ENCODE measurements at places on chromosomes 11 and 22. TPM values are rescaled to one million over a fixed set of nuclear protein-coding genes. Genes with fewer than 3 reads are reported as not detected.

Gene AMBRA1
- total RNA-seq = 22.9 TPM

Gene PGR
- 8.6 TPM for total RNA-seq

Gene CDPF1
- total RNA-seq = 9.0 TPM

Gene OR52I2
- not detected for total RNA-seq

Gene TH
- 1.6 TPM for total RNA-seq

Gene OR51S1
- total RNA-seq = not detected

Gene YDJC
- 3.7 TPM for total RNA-seq

Gene OR52H1
- 2.2 TPM for total RNA-seq

Gene GRK3
- total RNA-seq = 15.8 TPM

Gene CARD18
- total RNA-seq = not detected

Gene SLC15A3
- total RNA-seq = 12.7 TPM

Gene STX3
- total RNA-seq = 11.9 TPM

GRCh38 chr11:1750481-1750839, at the start of gene IFITM10:
IFITM10 (minus strand) TSS chr11:1750595; CDS start chr11:1750442, 153 bp downstream.
- no peak for DNase-seq

DNA sequence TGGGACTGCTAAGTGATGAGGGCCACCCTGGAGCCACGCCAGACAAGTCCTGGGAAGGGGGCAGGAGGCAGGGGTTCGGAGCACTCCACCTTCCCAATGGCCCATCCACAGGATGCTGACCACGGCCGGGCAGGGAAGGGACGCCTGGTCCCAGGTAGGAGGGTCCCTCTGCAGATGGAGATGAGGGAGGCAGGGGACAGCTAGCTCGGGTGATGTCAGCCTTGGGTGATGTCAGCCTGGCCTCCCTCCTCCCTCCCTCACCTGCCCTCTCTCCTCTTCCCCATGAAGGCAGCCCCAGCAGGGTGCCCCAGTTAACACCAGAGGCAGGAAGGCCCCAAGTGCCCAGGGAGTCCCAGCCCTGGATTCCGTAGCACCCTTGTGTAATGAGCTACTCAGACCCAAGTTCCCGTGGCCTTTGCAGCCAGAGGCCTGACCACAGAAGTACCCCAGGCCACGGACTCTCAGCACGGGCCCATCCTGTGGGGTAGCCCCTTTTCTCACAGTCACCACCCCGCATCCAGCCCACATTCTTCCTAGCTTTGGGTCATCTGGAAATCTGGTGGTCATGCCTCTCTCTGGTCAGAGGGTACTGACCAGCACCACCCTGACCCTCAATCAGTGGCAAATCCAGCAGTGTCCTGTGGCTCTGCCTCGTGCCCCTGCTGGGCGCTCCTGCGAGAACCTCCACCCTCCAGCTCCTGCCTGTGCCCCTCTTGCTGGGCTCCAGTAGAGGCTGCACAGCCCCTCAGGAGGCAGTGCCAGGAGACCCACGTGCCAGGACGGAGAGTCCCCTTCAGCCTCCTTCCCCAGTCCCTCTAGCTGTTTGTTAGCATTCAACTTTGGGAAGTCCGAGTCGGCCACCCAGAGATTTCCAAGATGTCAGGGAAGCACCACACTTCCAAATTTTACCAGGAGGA, 47.4 kb downstream of the SHANK2 start:
- DNase-seq = no peak

DNA sequence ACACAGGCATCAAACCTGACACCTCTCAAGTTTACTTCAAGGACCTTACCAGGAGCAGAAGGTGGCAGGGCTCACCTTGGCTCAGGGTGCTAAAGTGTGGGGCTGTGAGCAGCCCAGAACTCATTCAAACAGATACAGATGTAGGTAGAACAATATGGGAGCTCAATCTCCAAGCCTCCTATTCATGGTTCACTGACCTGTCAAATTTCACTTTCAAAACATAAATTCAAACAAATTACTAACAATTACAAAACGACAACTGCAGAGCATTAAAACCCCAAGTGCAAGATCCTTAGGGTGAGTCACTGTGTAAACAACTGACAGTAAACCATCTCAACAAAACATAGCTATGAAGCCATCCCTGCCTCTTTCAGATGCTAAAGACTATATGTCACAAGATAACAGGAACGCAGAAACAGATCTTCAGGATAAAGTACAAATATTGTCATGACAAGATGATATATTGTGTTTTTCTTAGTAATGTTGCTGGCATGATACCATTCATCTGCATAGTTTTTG, 303.5 kb upstream of the ANO3 start:
- DNase-seq = no peak

DNA sequence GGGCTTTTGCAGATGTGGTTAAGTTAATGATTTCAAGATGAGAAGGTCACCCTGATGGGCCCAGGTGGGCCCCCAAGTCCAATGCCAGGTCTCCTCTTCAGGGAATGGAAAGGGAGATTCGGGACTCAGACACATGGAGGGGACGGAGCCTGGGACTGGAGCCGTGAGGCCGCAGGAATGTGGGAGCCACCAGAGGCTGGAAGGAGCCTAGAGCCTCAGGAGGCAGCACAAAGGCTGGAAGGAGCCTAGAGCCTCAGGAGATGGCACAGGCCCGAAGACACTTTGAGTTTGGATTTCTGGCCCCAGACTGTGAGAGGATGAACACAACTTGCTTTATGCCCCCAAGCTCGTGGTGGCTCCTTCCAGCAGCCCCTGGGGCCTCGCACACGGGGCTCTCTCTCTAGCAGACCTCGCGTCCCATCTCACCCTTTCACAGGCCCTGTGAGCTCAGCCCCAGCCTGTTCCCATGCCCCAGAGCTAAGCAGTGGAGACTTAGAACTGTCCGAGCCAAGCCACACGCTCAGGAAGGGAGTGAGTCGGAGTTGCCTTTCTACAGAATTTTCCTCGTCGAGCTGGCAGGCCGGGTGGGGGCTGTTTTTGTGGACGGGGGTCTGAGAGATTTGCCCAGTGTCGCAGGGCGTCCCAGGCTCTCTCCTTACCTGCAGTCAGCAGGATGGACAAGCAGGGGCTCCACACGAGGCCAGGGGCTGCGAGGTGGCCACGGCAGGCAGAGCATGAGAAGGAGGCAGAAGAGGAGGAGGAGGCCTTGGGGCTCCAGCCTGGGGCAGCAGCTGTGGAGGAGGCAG, 937.6 kb downstream of the BRD1 start:
- no peak for DNase-seq

DNA sequence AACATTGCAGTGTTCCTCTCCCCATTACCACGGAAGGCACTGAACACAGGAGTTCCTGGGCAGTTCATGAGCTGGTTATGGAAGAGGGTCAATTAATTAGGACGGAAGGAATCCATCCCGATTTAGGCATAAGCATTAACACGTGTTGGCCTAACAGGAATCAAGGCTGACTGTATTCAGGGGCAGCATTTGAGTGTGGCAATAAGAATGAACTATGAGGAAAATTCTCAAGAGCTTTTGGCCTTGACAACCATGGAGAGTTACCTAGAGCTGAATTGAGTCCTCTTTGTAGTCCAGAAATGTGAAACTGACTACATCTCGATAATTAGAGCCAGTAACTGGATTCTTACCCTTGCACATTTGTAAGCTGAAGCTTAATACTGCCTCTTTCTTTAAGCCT, 82.4 kb upstream of the CRTAM start:
- no peak for DNase-seq

GRCh38 chr11:76551400-76551799, 106.6 kb downstream of the EMSY start:
- DNase-seq = no peak

GRCh38 chr11:120688163-120688562, 176.6 kb downstream of the GRIK4 start:
- no peak for DNase-seq

DNA sequence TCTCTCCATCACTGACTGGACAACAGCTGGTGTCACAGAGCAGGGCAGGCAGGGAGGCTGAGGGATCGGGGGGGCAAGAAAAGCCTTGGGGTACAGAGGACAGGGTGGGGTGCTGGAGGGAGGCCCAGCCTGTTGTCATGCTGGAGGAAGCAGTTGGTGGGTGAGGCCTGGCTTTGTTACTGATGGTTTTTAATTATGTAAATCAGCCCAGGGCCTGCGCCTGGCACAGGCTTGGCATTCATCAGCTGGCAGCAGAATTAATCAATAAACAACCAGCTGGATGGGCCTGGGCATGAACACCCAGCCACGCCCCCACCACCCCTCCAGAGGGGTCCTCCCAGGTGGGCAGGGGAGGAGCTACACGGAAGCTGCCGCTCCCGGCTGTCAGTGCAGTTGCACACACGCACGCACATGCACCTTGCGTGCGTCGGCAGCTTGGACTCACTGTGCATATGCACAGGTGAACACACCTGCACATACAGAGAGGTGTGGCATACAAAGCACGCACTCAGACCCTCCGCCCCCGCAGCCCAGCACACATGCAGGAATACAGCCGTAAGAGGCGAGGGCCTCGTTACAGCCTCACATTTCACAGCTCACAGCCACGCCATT, 21.3 kb upstream of the ELFN2 start:
- no peak for DNase-seq

DNA sequence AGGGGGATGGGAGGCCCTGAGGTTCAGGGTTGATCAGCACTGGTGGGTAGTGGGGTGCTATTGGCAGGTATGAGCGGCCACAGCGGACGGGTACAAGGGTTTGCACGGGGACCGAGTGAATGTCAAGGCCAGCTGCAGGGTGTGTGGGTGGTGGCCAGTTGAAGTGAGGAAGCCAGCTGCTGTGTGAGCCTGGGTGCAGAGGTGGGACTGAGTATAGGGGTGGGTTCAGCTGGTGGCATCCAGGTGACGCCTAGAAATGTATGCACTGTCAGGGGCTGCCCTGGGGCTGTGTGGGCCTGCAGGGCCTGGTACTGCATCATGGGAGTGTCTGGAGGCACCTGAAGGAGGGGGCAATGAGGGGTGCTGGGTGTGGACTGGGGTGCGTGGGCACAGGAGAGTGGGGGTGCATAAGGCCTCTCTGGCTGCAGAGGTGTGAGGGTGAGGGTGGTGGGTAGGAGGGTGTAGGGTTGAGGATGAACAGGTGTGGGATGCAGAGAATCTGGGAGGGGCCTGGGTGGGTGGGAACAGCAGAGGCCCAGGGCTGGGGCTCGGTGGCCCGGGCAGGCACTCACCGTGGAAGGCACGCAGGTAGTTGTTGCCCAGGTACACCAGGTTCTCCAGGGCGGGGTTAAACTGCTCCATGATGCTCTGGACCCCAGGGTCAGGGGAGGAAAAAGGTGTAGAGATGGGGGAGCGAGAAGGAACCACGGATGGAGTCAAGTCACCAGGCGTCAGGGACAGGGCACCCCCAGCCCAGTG, 1.7 kb downstream of the BAIAP2L2 start:
- no peak for DNase-seq

GRCh38 chr11:94737171-94737611, 31.0 kb upstream of the AMOTL1 start:
- no peak for DNase-seq

DNA sequence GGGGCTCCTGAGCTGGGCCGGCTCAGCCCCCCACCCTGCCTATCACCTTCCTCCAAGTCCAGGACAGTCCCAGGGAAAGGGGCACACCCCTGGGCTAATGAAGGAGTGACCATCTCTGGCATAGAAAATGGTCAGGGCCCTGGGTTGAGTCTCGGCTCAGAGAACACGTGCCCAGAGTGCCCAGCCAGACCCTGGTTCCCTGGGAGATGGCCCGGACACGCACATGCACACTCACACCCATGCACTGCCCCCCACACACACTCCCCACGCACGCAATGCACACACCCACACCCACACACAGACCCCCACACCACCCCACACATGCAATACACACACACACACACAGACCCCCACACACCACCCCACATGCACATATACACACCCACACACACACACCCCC, 28.7 kb downstream of the KCNC1 start:
- no peak for DNase-seq

GRCh38 chr11:122910775-122911174, 28.2 kb downstream of the JHY start:
- no peak for DNase-seq

GRCh38 chr11:862081-862661, 19.5 kb downstream of the TSPAN4 start:
- DNase-seq = no peak

DNA sequence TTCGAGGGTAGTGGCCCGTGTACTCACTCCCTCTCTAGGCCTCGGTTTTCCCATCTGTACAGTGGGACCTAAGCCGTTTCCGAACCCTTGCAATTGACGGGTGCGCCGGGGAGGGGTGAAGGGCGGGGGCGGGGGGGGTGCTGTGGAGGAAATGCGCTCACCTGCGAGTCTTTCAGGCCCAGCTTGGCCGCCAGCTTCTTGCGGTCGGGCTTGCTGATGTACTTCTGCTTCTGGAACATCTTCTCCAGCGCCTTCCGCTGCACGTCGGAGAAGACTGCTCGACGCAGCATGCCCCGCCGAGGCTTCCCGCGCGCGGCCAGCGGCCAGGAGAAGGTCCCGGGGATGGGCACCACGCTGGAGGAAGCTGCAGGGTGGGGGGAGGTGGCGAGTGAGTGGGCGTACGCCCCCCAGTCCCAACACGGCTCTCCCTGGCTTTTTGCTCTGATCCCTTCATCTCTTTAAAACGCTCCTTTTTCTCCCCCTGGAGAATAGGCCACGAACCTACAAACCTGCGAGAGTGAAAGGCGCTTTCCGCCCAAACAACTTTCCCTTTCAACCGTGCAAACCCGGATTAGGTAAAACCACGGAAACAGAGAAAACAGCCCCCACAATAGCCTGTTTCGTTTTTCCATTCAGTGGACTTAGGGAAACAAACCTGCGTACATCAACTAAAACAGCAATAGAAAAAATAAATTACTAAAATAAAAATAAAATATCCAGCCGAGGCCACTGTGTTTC, 3.2 kb downstream of the DBX1 start:
- DNase-seq = no peak

DNA sequence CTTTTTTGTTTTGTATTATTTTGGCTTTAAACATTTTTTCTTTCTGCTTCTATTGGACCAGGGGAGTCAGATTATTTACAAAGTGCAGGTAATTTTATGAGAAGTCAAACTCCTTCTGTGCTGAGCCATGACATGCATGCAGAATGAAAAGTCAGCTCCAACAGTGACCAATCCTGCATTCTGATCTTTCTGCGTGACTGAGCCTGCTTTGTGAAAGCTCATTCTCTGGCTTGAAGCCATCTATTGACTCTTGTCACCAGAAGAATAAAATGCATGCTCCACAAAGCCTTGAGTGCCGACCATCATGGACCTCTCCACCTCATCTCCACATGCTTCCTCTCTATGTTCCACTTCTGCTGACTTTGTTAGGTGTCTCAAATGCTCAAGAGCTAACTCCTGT, 50.2 kb downstream of the MIAT start:
- DNase-seq = no peak

DNA sequence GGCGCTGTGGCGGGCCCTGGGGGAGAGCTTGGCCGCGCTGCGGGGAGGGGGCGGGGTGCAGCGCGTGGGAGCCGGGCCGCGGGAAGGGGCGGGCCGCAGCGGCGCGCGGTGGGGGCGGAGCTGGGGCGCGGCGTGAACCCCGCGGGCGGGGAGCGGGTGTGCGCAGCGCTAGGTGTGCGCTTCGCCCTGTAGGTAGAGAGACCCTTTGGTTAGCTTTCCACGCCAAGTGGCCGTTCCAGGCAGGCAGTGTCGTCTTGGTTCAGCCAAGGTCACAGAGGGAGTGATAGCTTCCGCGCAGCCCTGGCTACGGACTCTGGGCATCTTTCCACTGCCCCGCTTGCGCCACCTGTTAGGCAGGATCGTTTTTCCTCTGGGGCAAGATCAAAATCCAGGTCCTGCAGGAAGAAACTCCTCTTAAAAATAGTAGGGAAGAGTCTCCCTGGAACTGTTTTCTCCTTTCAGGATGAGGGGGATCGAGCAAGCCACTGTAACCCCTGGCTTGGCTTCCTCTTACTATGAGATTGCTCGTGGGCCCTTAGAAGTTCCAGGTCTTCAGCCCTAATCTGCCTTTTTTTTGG, 434 bp downstream of the BANF1 start:
- DNase-seq = no peak
